ENCODE measurements at places on chromosomes 16 and 17.

DNA sequence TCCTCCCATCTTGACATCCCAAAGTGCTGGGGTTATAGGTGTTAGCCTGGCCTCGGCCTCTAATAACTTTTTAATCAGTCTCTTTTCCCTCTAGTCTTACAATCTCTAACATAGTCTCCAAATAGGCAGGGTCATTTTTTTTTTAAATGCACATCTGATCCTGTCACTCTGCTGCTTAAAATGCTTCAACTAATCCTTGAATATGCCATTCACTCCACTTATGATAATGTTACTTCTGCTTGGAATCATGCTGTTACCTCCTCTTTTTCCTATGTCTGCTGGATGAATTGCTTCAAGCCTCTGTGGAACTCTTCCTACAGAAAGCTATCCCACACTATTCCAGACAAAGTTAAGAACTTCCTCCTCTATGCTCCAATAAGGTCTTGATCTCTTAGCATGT lies 22.8 kb downstream of the CRLF3 start:
- no peak for DNase-seq

DNA sequence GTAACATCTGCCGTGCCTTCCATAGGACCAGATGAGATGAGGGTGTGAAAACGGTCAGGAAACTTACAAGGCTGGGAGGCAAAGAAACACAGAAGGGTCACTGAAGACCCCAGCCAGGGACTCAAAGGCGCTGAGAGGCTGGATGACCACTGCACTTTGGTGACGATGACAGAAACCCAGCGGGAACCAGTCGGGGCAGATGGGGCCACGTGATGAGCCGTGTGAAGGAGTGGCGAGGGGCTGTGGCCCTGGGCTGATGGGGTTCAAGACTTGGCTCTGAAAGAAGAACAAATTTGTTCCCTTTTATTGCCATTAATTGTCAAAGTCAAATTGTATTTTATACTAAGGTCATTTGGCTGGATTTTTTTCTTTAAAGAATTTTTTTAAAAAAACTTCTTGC lies 28.6 kb upstream of the ATP2C2 start:
- DNase-seq = no peak

DNA sequence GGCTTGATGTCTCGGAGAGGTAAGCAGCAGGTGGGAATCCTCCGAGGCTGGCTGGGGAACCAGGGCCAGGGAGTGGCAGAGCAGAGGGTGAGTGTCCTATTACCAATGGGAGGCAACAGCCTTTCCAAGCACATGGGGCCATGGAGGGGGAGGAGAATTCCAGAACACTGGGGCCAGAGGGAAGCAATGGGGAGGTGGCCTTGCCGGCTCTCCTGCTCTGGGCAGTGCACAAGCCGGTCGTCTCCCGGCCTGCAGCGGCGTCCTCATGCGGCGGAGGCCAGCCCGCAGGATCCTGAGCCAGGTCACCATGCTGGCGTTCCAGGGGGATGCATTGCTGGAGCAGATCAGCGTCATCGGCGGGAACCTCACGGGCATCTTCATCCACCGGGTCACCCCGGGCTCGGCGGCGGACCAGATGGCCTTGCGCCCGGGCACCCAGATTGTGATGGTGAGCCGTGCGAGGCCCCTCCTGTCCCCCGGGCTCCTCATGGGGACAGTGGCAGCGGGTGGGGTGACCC lies 21.9 kb downstream of the SGSH start:
- no peak for DNase-seq

DNA sequence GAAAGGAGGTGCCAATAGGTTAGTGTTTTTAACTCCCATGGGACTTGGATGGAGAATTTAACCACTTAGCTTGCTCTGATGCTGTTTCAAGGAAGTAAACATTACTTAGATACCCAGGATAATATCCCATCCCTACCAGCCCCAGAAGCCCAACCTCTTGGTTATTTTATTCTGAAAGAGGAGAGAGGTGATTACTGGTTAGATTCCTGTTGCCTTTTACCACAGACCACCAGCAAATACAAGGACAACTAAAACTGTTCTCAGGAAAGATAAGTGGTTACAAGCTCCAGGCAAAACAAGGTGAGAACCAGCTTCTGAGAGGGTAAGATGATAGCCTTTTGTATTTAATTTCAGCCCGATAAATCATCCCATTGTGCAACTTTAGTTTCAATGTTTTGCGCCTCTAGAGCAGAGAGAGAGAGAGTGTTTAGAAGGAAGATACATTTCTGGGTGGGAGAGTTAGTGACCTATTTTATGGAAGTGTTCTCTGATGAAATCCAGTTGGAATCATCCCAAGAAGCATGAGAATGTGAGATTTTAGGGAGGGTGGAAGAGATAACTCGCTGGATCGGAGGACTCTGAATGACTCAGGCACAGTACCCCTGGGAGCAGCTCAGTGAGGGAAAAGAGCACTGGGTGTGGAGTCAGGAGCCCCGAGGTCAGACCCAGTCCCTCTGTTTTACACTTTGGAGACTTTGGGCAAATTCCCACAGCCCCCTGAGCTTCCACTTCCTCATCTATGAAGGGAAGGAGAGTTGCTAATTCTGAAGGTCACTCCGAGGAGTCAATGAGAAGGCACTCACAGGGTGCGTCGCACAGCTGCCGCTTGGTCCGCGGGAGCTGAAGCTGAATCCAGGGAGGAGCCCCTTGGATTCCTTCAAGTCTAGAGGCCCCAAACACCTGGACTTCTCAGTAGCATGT lies 12.1 kb downstream of the GLP2R start:
- DNase-seq = no peak

DNA sequence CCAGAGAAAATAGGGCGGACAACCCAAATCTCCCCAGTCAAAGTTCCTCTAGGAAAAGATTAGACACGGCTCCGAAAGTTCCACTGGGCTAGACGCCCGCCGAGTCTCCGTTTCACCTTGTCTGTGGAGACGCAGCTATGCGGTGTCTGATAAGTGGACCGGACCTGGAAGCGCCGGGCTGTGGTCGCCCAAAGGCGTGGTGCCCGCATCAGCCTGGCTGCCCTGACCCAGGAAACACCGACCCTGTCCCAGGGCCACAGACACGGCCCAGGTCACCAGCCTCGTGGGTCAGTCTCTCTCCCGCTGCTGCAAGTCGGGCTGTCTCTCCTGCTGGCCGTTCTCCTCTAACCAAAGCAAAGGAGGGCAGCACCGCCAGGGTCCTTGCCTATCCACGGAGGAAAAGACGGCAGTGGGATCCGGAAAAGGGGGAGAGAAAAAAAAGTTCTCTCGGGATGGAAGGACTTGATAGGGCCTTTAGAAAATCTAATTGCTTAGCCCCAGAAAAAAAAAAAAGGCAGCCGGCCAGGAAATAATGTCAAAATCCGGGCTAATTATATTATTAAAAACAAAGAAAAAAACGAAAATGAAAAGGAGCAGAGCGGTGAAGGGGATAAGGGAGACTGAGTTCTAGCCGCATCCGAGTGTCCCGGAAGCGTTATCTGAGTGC lies 13.9 kb upstream of the FOXF1 start:
- no peak for DNase-seq

DNA sequence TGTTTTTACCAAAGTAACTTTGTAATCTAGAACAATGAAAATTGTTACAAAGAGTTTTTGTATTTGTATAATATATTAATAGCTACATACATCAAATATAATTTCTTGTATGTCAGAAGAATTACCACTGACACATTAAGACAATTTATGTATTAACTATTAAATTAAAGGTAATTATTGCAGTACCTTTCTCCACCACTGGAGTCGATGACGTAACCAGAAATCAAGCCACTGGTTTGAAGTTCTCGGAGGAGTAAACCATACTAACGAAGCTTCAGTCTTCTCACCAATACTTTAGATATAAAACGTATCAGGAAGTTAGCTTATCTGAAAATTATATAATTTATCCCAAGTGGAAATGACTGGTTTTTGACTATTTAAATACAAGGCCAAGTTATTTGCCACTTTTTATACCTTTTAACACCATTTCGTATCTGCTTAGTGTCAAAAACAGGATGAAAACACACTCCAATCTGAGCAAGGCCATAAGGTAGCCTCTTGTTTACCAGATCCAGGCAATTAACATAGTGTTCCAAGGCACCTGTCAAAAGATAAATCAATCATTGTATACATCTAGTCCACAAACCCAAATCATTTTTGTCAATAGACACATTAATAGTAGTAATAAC lies 4.3 kb downstream of the POLG2 start:
- no peak for DNase-seq
